ENCODE measurements at places on chromosomes 11 and 22. TPM values are rescaled to one million over a fixed set of nuclear protein-coding genes. Genes with fewer than 3 reads are reported as not detected.

Gene PKNOX2
- total RNA-seq, result not detected

Gene PKP3
- 36.4 TPM for total RNA-seq

Gene SMIM38
- total RNA-seq, result 0.09 TPM

Gene PKDREJ
- not detected for total RNA-seq

Gene USP35
- 9.6 TPM for total RNA-seq

Gene TRIM29
- total RNA-seq, result 16.8 TPM

Gene MIOX
- total RNA-seq, result not detected

Gene WT1
- 5.5 TPM for total RNA-seq

Gene SLCO2B1
- 3.3 TPM for total RNA-seq

Gene TREH
- total RNA-seq, result not detected

Gene NF2
- total RNA-seq, result 17.5 TPM

Gene MYO7A
- total RNA-seq, result 1.5 TPM

Gene IGLL5
- total RNA-seq, result not detected

Gene FAM180B
- not detected for total RNA-seq

Gene SERHL2
- total RNA-seq, result not detected

Gene TMEM151A
- 4.3 TPM for total RNA-seq

Gene PNPLA5
- not detected for total RNA-seq

Gene GTPBP1
- 10.0 TPM for total RNA-seq

Gene POU2AF2
- not detected for total RNA-seq

Gene KCNA4
- not detected for total RNA-seq

Gene OR56A3
- not detected for total RNA-seq
